ENCODE measurements at places on chromosomes 5 and 9.

DNA sequence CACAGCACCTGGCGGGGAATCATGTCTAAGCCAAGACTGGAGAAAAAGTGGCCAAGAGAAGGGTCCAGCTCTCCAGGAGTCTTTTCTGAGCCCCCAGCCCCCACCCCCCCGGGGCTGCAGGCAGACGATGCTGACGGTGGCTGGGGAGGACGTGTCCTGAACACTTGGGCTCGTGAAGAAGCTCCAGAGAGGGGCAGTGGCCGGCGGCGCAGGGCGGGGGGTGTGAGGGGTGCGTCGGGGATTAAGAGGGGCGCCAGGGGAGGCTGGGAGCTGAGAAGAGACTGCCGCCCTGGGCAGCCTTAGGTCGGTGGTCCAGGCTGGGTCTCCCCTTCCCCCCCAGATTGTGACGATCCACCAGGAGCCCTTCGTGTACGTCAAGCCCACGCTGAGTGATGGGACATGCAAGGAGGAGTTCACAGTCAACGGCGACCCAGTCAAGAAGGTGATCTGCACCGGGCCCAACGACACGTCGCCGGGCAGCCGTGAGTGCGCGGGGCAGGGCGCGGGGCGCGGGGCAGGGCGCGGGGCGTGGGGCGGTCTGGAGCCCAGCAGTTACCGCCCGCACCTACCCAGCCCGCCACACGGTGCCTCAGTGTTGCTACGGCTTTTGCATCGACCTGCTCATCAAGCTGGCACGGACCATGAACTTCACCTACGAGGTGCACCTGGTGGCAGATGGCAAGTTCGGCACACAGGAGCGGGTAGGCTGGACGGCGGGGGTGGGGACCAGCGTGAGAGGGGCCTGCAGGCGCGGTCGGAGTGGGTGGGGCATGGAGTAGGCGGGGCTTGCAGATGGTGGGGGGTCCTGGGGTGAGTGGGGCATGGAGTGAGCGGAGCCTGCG lies 8.9 kb downstream of the LRRC26 start:
- no peak for DNase-seq

DNA sequence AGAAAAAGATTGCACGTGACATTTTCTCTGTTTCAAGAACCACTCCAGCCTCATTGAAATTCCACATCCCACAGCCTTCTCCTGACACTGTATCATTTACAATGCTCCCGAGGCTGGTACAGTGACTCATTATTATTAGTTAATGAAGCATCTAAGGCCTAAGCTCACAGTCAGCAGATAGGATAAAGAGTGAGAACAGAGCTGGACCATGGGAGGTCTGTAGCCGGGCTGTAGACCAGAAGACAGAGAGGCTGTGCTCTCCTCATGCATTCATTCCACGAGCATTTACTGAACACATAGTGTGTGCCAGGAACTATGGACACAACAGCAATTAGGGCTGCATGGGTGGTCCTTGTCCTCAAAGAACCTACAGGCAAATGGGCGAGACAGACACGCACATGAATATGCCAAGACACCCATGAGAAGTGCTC lies 47.3 kb upstream of the GALNT10 start:
- no peak for DNase-seq

DNA sequence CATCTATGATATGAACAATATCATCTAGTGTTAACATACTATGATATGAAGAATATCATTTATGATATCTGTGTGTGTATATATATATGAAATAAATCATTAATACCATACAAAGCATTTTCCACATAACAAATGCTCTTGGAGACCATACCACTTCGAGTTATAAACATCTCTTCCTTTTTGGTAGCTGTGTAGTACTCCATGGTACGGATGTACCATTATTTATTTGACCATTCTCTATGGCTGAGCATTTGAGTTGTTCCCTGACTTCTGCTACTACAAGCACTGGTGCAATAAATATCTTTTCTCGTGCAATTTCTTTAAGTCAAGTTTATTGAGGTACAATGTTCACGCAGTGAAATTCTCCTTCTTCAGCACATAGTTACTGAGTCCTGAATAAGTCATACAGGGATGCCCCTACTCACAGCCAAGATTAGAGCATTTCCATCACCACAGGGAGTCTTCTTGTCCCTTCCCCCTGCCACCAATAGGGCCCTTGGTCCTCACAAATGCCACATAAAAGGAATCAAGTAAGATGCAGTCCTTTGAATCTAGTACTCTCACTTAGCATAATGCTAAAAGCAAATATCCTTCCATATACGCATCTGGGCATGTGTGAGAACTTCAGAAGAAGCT lies 75.2 kb upstream of the SLC25A48 start:
- no peak for DNase-seq

DNA sequence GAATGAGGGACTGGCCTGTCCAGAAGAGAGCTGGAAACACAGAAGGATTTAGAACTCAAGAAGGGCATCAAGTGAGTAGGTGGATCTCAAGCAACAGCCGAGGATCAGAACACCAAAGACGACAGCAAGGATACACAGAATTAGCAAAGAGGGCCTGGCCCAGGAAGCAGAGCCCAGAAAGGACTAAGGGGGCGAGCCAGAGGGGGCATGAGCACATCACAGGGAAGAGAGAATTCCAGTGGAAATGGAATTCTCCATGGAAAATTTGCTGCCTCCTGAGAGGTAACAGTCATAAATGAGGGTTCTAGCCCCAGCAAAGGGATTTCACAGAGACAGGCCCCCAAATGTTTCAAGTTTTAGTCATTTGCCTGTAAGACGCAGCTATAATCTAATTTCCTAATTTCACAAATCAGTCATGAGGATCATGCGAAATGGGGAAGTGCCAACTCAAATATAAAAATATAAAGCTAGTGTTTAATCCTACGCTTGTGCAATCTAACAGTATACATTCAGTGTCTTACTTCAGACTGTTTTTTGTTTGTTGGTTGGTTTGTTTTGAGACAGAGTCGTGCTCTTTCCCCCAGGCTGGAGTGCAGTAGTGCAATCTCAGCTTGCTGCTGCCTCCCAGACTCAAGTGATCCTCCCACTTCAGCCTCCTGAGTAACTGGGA lies 46.7 kb downstream of the FNBP1 start:
- DNase-seq: no peak

DNA sequence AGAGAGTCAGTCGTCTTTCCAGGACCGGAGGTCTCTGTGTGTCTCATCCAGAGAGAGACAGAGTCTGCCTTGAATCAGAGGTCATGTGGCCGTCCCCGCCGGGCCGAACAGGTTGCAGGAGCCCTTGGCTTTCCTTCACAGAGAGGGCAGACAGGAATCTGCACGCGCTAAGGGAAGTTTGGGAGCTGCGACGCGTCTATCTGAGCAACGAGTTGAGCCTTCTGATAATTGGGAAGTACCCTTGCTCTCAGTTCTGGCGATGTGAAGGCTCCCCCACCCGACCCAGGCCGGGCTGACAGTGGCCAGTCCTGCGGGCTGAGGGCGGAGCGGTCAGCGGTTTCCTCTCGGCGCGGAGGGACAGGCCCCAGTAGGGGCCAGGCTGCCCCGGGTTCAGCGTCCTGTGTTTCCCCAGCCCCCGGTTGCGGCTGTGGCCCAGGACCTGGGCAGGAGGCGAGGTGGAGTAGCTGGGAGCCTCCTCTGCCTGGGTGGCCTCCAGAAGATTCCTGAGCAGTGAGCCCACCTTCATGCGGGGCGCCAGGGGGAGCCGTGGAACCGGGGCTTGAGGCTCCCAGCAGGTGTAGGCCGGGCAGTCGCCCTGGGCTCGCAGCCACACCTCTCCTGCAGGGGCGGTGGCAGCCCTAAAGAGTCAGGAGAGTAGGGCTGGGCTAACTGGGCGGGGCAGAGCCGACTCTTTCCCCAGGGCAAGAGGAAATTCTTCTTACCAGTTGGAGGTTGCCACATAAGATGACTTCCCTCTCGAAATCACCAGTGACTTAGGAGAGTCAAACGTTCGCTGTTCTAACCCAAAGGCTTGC lies 13.9 kb downstream of the NR2F1 start:
- DNase-seq: no peak

- DNase-seq: no peak
These were observed 129.9 kb upstream of the HCN1 start for GRCh38 chr5:45826055-45826454.

DNA sequence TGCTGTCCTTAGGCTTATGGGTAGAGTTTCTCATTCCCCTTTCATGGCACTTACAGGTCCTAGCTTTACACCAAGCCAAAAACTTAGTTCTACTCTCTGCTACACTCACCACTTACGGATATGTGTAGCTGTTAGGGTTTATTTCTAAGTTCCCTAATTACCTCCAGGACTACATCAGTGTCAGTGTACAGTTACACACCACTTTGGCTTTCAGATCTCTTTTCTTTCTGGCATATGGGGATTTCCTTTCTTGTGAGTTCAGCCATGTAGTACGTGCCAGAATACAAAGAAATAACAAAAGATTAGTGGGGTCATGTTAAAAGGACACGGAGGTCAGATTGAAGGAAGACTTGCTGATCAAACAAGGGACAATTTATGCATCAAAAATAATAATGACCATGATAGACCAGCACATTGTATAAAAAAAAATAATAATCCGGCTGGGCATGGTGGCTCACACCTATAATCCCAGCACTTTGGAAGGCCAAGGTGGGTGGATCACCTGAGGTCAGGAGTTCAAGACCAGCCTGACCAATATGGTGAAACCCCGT lies 41.8 kb downstream of the LYRM7 start:
- DNase-seq: no peak

GRCh38 chr5:153491856-153492255 lies 1.4 kb downstream of the GRIA1 start:
- no peak for DNase-seq

DNA sequence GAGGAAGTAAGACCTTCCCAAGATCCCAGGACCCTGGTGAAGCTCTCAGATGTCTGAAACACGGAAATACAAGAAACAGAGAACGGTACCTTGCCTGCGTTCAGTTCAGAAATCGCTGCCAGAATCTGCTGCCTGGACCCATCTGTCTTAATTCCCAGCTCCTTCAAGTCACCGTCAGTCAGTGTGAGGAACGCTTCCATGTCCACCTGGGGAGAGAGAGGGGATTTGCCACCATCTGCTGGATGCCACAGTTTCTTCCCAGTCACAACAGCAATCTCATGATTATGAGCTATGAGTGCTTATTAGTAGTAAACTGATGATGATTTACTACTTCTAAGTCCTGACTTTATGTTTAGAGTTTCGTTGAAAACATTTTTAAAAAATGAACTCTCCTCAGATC lies 36.7 kb upstream of the GABBR2 start:
- DNase-seq: no peak

GRCh38 chr5:111229221-111229835 lies 5.1 kb downstream of the CAMK4 start:
- DNase-seq: no peak

GRCh38 chr5:132210944-132211343 lies 16.7 kb downstream of the P4HA2 start:
- DNase-seq: no peak

DNA sequence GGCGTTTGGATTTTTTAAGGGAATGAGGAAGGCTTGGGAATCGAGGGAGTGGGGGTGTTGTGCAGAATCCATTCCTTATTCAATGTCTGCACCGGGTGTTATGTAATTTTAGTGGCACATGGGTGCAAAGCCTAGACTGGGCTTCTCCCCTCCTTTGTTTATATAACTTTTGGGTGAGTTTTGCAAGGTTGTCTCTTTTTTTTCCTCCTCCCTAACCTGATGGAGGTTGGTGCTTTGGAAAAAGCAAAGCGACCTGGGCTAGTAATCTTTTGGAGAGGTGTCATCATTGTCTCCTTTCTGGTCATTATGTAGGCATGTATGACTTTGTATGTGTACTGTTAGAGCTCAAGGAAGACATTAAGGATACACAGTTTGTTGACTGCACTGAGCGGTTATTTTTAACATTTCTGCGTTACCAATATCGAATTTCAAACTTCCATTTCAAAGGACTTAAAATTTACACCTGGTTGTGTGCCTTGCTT lies 3.1 kb downstream of the SMARCA2 start:
- DNase-seq: no peak

- DNase-seq: no peak
These were observed 65.2 kb upstream of the ADRA1B start for GRCh38 chr5:159851053-159851452.

DNA sequence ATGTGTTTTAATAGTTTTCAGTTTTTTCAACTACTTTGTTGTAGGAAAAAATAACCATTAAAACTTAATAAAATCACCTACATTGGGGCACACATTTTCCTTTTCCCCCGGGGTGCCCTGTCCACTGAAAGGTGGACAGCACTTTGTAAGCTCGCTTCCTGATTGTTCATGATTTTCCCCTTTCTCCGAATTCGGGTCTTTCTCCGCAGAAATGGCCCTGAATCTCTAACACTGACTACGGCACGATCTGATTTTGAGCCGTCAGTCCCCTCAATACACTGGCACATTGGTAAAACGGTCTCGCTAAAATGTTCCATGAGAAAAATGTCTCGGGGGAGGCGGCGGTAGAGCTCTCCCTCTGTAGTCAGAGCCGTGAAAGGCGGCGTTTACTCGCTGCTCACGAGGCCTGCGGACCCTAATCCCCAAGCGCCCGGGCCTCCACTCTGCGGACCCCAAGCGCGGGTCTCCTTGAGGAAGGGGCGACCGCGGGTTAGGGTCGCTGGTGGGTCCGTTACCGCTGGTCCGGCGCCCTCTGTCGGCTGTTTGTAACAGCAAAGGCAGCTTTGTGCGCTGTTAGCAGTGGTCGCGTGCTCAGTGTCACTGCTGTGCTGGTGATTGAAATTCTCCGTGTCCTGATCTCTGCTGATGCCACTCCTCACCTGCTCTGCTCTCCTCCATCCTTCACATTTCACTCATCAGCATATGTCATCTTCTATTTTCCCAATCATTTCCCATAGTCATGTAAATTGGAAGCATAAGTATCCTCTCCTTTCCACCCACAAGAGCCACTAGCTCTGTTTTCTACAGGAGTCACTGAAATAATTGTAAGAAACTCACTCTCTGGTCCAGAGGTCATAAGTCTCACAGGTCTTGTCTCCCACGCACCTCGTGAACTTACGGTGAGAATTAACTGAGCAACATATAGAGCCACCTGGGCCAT lies 10.8 kb upstream of the IFNA2 start:
- DNase-seq: no peak

GRCh38 chr9:136865768-136866103 lies 372 bp downstream of the EDF1 start:
- no peak for DNase-seq

GRCh38 chr5:116271446-116272025 lies 186.7 kb downstream of the COMMD10 start:
- DNase-seq: no peak

DNA sequence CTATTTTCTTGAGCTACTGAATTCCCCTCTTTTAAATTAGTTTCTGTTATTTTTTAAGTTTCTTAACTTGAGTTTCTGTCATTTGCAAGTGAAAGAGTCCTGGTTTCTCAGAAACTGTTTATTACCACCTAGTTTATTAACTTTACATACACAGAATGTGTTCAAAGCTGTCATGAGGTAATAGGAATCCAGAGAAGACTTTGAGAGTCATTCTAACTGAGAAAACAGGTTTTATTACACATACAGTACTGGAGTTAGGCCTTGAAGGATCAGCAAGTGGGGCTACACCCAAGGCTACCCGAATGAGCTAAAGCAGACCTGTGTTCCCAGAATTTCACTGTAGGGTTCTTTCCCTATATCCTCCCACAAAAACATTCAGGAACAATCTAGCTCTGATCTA lies 33.1 kb downstream of the FAM114A2 start:
- no peak for DNase-seq
